ENCODE measurements at places on chromosomes 2 and 18.

DNA sequence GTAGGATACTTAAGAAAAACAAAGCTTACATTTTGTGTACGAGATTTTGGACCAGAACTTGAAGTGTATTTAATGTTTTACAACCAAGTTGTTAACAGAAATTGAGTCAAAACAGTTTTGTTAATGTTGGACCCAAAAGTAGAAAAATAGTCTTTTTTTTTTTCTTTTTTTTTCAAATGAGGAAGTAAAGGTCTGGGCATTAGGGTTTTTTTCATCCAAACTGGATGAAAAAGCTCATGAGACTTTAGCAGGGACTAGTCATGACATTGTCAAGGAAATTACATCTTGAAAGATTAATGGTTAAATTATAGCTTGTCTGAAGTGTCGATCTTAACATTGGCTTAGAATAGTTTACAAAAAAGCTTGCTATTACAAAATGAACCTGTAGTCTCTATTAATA is 32.3 kb downstream of the CCNT2 start:
- DNase-seq: no peak

- no peak for DNase-seq
These were observed 784.1 kb upstream of the FANCL start for GRCh38 chr2:59025157-59025757.

DNA sequence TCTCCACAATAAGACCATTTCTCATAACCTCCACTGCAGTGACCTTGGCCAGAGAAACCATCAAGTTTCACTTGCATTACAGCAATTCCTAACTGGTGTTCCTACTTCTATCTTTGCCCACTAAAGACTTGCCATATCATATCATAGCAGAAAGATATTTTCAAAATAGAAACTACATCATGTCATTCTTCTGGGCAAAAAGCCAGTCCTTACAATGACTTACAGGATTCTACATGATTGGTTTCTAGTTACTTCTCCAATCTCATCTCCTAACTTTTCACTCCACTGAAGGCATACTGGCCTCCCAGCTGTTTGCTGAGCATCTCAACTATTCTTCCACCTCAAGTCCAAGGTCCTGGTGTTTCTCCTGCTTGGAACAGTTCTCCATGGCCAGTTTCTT is 151.4 kb downstream of the HNMT start:
- DNase-seq: no peak

DNA sequence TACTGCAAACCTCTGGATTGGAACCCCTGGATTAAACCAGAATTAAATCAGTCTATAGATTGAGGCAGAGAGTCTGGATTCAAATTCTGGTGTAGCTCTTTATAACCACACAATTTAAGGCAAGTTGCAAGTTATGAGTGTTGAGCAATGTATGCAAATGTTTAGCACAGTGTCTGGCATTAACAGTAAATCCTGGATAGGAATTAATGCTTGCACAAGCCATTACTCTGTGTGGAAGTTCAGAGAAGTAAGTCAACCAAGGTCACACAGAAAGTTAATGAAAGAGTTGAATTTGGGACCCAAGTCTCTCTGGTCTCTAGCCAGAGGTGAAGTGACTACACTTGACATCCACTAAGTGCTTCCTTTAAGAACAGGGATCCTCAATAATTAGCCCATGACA is 2.0 kb upstream of the MARCO start:
- no peak for DNase-seq

DNA sequence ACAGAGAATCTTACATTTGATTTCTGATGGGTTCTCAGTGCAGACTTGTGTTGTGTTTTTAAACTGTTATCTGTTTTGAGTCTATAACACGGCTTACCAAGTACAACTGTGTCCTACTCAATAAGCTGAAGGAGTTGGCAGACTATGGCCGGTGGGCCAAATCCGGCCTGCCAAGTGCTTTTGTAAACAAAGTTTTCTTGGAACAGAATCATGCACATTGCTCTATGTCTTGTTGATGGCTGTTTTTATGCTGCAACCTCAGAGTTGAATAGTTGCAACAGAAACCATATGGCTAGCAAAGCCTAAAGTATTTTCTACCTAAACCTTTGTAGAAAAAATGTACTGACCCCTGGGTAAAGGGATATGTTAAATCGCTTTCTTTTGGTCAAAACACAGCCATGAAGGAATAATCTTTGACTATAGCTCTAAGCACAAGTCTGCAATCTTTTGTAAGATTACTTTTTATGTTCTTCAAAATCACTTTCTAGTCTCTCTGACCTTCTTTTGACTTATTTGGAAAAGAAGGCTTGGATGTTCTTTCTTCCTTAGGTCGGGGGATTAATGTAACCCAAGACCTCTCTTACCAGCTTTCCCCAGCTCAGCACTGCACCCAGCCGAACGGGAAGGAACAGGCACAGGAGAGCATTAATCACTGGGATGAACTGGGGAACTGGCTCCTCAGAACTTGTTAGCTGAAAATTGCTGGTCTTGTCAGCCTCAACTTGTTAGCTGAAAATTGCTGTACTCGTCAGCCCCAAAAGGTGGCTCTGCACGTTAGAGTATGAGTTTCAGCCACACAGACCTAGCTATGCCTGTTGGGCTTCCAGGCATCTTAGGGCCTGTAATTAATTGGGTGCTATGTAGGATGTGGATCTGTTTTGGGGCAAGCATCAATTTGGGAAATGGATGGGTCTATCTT is 75.4 kb downstream of the CD8B2 start:
- peak; percentile 49 for DNase-seq

- no peak for DNase-seq
These were observed 123.6 kb upstream of the SMIM21 start for GRCh38 chr18:75551071-75551470.

DNA sequence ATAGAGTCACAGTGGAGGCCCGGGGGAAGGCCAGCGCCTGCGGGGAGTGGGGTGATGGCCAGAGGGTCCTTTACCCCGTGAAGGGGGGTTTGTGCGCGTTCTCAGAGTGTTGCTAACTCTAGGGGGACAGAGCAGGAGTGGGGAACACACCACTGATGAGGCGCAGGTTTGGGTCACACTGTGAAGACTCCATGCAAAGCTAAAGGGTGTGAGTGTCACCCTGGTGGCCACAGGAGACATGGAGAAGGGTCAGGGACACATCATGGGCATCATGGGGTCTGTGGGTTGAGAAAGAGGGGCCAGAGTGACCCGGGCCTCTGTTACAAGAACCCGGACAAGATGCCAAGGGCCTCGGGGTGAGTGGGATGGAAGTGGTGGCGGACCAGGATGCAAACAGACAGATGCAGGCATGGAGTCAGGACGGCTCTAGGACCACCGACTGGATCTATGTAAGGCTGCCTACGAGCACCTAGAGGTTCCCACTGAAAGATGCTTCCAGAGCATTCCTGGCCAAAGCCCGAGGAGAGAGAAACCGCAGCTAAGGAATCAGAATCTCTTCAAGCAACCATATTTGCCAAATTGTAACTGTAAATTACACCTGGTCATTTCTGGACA is 84.3 kb downstream of the PXDN start:
- no peak for DNase-seq

- DNase-seq: no peak
These were observed 13.1 kb downstream of the MOCOS start for GRCh38 chr18:36200354-36200771.

DNA sequence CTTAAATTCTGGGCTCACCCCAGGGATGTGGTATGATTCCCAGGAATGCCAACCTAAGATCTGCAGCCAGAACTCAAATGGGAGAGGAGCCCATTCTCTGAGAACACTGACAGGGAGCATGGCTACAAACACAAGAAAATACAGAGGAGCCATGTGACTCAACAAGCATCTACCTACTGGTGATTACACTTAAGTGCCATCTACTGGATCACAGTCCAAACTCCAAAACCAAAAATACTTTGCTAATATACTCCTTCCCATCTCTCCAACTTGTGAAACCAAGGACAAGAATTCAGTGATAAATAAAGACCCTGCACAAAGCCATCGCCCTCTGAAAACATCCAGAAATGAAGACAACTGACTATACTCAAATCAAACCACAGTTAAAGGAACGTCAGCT is 116.9 kb downstream of the NR4A2 start:
- DNase-seq: no peak

GRCh38 chr2:192090911-192091310 is 103.8 kb downstream of the TMEFF2 start:
- DNase-seq: no peak

Measured in prostate gland (tissue), 2 donors.